Motor neuron (in vitro differentiated cells): ENCODE measurements at places on chromosomes 3 and 15.

- peak; percentile 47 for ATAC-seq
Measured at GRCh38 chr15:70584838-70585706, 178.3 kb downstream of the UACA start.

- ATAC-seq: no peak
Measured at GRCh38 chr3:50444213-50444612, 59.2 kb downstream of the CACNA2D2 start.

DNA sequence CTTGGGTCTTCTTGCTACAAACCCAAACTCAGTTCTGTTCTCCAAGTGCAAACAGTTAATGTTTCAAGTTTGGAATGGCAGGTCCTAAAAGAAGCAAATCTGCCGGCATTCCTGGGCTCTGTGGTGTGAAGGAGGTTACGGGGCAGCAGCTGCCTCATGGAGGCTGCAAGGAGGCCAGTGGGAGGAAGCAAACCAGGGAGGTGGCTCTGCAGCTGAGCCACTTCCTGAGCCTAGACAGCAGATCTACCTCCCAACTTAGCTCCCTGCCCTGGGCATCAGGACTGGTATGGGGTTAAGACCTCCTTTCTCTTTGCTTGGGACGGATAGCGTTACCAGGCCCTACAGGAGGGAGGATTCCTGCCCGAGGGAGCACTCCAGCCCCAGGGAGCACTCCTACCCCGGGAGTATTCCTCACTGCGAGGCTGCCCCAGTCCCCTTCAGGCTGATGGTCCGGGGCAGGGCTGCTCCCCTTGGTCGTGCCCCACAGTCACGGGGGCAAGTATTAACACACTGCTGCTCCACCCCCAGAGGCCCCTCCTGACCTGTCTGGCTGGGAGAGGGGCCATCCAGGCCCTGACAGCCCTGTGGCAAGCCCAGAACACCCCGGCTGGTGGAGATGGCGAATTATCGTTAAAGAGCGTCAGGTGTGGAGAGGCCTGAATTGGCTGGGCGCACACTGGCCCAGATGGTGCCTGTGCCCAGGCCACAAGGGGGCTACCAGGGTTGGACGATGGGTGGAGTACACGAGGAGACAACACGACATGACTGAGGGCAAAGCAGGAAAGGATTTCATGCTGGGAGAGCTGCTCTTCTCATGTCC, 129.9 kb downstream of the ATP10A start:
- no peak for ATAC-seq

- no peak for ATAC-seq
Measured at GRCh38 chr3:138452436-138452835, 18.0 kb downstream of the ESYT3 start.

DNA sequence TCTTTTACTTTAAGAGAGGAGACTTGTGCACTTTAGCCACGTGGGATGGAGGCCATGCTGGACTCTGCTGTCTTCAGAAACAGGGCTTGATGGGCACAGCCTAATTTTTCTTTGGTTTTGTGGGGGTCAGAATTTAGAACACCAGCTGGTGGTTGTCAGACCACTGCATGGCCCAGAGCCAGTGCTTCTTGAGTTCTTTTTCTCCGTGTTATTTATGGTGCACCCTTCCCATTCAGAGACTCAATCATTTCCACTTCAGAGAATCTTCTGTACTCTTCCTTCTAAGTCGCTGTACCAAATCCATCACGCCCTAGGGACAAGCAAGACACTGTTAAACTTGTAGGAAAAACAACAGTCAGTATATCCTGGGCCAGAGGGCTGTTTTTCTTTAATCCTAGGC, 20.1 kb downstream of the PRR23A start:
- ATAC-seq: no peak

- ATAC-seq: peak; percentile 94
Measured at GRCh38 chr3:51799879-51800749, 21.1 kb upstream of the IQCF6 start.

DNA sequence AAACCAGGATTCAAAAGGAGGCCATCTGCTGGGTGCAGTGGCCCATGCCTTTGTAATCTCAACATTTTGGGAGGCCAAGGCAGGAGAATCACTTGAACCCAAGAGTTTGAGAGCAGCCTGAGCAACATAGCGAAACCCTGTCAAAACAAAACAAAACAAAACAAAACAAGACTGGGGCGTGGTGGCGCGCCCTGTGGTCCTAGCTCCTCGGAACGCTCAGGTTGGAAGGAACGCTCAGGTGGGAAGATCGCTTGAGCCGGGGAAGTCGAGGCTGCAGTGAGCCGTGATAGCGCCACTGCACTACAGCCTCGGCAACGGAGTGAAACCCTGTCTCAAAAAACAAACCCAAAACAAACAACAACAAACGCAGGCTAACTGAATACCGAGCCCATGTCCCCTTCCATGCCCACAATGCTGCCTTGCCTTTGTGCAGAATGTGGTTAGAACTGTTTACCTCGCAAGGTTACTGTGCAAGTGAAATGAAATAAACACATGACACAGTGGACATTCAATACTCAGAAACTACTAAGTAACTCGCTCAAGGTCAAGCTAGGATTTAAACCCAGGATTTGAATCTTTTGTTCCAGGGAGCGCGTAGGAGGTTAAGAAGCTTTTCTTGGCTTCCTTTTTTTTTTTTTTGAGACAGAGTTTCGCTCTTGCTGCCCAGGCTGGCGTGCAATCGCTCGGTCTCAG, 766 bp upstream of the EMC4 start:
- ATAC-seq: no peak

- no peak for ATAC-seq
Measured at GRCh38 chr3:99111235-99111634, 209.7 kb upstream of the DCBLD2 start.

DNA sequence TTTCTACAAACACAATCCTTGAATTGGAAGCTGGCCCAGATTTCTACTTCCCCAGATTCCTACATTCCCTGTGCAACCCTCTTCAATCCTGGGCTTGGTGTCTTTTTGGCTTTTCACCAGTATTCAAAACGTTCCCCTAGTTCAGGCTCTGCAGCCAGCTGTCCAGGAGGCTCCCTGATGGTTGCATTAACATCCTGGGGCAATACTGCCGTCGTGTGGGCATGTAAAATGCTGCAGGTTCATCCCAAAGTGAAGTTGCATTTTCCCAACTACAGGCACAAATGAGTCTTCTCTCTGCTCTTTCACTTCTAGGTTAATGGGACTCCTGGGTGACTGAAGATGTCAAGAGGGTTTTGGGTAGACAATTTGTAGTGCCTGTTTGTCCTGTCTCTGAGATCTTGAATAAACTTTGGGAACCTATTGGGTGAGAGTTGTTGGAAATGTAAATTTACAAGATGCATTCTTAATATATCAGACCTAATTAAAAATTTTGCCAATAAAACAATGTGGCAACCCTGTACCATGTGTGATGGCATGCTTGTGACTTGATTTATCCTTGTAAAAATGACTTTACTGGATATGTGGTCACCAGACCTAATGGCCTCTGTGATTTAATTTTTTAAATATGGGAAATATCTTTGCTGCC, 28.6 kb downstream of the SOX14 start:
- no peak for ATAC-seq

- no peak for ATAC-seq
Measured at GRCh38 chr3:186192823-186193222, 83.9 kb upstream of the ETV5 start.

GRCh38 chr3:167989066-167989465, 106.7 kb downstream of the GOLIM4 start:
- no peak for ATAC-seq
